ENCODE measurements at places on chromosomes 4 and X.

GRCh38 chr4:182872886-182873285 lies 44.3 kb downstream of the DCTD start:
- no peak for DNase-seq

- no peak for DNase-seq
Measured at GRCh38 chr4:82802911-82803310, 4.3 kb upstream of the SCD5 start.

GRCh38 chr4:172698256-172698655 lies 470.4 kb upstream of the GALNT7 start:
- DNase-seq = no peak

DNA sequence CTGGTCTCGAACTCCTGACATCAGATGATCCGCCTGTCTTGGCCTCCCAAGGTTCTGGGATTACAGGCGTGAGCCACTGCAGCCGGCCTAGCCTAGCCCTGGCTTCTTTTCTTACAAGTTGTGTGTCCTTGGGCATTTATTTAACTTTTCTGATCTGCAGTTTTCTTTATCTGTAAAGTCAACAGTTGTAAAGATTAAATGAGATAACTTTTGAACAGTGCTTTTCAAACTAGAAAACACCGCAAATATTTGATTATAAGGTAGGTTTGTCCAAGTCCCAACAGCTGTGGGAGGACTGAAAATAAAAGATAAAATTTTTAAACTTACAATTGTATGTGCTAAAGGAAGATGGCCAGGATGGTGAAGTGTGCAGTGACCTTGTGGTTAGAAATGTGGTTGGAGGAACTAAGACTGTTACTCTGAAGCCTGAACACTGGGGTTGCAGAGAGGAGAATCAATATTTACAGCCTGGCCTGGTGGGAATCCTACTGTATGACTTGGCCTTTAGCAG lies 44.8 kb downstream of the GSX2 start:
- DNase-seq = peak; percentile 85

- DNase-seq = no peak
Measured at GRCh38 chrX:105973387-105973739, 65.2 kb downstream of the SERPINA7 start.

DNA sequence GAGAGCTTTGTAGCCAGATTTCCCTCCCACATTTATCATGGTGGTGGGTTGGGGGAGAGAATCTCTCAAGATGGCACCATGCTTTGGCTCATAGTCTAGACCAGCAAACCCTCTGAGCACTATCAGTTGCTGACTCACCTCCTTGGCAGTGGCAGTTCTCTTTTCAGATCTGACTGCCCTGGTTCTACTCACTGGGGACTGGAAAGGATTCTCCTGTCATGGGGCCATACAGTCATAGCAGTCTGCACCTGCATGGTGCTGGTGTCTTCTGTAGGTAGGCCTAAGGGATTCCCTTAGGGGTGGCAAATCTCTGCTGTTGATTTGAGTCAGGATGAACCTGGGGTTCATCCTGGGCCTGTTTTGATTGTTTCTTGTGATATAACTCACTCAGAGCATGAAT lies 2.6 kb downstream of the TEX13B start:
- DNase-seq = no peak

DNA sequence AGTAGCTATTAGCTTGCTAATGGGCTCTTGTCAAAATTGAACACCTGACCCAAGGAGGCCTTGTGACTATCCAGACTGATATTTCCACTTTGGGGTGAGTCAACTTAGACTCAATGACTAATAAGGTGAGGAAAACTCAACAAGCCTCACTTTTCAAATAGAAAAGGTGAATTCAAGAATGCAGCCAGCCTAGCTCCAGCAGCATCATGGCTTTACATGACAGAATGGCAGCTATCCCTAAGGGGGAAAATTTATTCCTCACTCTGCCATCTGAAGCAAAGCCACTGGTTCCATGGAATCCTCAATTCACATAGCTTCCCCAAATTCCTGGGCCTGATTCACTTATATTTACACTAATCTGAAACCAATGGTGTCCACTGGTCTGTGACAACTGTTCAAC lies 29.1 kb upstream of the RAB9B start:
- DNase-seq = no peak

GRCh38 chr4:33080275-33080674 lies 2360.1 kb downstream of the PCDH7 start:
- DNase-seq = no peak

GRCh38 chr4:76083386-76083988 lies 9.0 kb downstream of the ART3 start:
- DNase-seq = no peak

GRCh38 chr4:16641971-16642370 lies 256.5 kb downstream of the LDB2 start:
- DNase-seq = no peak

DNA sequence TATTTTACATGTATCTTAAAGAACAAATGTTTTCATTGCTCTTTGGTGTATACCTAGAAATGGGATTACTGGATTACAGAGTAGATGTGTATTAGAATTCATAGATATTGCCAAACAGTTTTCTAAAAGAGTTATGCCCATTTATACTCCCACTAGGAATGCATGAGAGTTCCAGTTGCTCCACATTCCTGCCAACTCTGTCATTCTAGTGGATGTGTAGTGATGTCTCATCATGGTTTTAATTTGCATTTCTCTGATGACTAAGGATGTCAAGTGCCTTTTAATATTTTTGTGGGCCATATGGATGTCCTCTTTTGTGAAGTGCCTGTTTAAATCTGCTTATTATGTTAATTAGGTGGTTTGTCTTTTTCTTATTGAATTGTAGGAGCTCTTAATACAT lies 65.6 kb upstream of the BMP2K start:
- no peak for DNase-seq
